ENCODE measurements at places on chromosomes 12 and 14.

DNA sequence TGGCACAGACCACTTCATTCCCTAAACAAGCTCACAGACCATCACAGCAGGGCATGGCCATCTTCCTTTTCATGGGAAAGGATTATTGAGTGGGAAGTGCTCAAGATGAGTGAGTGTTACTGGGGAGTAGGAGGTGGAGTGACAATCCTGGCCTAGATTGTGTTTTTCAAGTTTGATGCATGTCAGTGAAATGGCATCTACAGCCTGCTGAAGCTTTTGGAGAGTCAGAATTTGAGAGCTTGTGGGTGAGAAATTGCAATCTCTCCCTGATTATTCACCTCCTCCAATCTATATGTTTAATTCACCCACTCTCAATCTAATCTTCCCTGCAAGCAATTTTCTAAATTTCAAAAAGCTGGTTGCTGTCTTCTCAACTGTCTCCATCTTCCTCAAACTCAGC, 156.1 kb upstream of the G2E3 start:
- no peak for DNase-seq

- DNase-seq, result no peak
Measured at GRCh38 chr14:50562841-50563240, 2.9 kb downstream of the ATL1 start.

GRCh38 chr14:103232831-103233319, 101.2 kb upstream of the EIF5 start:
- peak; percentile 82 for DNase-seq

GRCh38 chr14:57871459-57872080, 5.7 kb upstream of the SLC35F4 start:
- DNase-seq, result no peak

DNA sequence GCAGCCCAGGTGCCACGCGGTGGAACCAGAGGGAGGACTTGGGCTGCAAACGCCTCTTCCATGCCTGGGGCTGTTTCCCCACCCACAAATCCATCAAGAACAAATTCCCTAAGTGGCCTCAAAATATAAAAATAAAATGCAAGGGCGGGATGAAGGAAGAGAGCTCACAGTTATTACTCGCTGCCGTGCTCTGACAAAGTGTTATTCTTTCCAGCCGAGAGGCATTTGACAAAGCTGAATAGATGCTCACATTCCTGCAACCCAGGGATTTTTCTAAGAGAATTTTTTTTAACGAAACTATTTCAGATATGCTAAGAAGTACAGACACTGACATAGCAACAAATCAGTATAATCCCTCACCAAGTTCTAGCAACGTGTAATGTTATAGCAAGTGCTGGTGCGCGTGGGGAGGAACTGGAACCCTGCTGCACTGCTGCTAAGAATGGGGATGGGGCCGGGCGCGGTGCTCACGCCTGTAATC, 70.7 kb downstream of the SCARB1 start:
- DNase-seq, result no peak

DNA sequence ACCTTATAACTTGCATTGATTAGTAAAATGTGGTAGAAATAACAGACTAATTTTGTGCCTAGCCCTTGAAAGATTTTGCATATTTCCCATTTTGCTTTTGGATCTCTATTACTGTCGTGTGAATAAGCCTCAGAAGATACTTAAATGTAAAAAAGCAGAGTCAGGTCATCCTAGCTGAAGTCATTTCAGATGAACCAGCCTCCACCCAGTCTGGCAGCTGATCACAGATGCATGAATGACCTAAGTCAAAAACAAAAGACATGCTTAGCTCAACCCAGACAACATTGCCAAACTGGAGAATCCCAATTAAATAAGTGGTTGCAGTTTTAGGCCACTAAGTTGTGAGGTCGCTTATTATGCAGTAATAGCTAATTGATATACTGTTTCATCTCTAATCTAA, 349.9 kb downstream of the C12orf50 start:
- DNase-seq, result no peak

DNA sequence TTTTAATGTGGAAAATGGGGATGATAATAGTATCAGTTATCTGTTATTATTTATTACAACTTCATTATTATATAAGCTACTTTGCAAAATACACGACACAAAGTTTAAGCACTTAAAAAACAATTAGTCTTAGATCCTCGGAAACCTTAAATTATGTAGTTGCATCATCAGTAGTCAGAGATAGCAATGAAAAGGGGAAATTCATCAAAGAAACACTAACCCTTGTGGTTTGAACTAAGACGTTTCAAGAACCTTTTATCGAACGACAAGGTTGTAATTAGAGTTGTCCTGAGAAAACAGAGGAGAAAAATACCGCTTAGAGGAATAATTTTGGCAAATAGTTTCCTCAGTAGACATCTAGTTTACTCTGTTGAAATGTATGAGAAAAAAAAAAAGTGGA, 198.5 kb downstream of the PTPRO start:
- DNase-seq, result no peak

GRCh38 chr12:118925407-118925806, 55.9 kb upstream of the SRRM4 start:
- DNase-seq, result no peak

DNA sequence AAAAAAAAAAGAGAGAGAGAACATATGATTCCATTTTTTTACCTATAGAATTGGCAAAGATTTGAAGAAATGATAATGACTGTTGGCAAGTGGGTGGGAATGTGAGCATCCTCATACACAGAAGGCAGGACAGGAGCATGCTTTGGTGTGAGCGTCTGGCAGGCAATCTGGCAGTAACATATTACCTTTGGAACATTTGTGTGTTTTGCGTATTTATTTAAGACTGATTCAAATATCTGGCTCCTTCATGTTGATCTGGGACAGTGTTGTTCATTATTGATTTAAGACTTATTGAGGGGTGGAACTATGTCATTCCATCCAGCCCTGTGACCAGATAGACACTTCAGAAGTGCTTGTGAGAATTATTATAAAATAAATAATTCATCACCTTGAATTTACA, 53.1 kb downstream of the PPP1R36 start:
- DNase-seq, result no peak

- DNase-seq, result no peak
Measured at GRCh38 chr14:63478010-63478409, 65.2 kb downstream of the PPP2R5E start.

GRCh38 chr12:85843606-85844310, 7.5 kb upstream of the RASSF9 start:
- DNase-seq, result no peak

DNA sequence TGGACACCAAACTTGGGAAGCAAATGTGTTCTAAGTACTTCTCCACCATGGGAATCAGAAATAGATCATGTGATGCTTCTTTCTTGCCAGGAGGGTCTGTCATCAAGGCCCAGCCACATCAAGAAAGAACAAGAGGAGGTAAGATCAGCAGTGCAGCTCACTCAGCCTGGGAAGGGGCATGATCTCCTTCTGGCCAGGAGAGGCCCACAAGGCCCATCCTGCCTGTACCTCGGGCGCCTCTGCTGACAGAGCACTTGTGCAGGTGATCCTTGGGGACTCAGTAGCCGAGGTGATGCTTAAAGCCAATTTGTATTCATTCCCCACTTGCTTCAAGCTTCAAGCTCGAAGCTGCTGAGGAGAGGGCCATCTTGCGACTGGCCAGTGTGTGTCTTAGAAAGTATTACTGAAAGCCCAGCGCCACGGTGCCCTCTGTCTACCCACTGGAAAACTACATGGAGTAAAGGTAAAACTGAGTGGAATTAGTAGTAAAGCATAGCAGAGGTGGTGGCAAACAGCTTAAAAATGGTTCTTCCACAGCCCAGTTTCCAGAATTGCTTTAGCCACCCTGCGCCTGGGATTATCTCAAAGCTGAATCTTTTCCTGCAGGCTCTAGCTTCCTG, 26.2 kb downstream of the RTRAF start:
- no peak for DNase-seq

GRCh38 chr12:9244894-9245293, 36.7 kb upstream of the PZP start:
- DNase-seq, result no peak

GRCh38 chr14:70894868-70895267, 12.4 kb upstream of the PCNX1 start:
- no peak for DNase-seq

DNA sequence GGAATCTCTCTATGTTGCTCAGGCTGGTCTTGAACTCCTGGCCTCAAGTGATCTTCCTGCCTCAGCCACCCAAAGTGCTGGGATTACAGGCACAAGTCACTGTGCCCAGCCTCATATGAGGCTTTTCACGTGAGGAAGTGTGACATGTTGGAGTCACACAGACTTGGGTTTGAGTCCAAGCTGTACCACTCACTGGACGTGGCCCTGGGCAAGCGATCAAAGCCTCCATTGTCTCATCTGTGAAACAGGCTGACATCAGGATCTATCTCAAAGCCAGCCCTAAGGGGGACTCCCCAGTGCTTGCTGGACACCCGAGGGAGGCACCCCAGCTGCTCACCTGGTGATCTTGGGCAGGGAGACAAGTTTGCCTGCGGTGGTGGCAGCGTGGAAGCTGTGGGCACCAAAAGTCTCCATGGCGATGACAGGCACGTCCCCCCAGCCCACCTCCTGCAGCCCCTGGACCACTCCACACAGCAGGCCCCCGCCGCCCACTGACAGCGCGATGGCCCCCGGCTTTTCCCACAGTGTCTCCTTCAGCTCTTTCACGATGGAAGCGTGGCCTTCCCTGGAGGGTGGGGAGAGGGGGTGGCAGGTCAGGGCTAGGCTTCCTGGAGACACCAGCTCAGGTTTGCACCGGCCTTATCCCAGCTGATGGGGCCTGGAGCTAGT, 6.7 kb downstream of the SDS start:
- DNase-seq, result no peak

DNA sequence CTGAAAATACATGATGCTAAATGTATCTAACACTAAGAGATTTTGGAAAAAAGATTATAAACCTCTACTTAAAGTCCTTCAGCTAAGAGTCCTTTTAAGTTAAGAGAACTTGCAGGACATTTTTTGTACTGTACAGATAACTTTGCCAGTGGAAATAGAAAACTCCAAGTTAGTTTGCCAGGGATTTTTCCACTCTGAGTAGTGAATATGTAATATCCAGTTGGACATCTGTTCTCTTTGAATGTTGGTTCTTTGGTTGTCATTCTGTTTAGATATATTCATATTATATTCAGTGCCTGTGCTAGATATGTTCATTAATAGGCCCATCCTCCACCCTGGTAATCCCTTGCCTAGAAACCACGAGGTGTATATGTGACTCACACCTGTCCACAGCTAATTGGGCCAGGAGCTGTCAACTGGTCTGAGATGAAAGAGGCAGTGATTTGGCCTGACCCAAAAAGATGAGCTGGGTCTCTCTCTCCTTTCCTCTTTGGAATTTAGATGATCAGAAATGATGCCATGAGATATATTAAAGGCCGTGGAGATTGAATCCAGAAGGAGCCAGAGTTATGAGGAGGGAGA, 261.0 kb upstream of the LRIG3 start:
- DNase-seq, result no peak

DNA sequence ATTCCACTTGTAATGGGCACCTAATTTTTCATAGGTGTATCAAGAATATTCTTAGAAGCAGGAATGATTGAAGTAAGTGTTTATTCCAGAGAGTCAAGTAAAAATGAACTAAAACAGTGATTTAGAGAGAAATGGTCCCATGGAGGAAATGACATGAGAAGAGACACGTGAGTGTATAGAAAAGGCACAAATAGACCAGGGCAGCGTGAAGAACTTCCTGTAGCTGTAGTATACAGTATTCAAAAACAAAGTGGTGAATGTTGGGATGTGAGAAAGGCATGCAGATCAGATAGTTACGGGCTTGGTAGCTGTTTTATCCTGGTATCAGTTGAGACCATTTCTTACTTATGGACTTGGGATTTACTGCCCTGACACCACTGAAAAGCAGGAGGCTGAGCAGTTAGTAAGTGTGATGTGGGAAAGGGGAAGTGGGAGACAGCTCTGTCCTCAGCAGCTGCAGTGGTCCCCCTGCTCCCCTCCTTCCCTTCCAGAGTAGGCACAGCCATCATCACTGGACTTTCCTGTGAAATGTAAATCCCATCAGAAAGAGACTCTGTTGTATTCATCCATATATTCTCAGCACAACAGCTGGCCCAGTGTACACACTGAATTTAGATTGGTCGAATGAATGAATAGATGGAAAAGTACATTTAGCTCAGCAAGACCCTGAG, 16.8 kb upstream of the TESPA1 start:
- no peak for DNase-seq

- no peak for DNase-seq
Measured at GRCh38 chr14:23364164-23365035, 572 bp downstream of the EFS start.

- no peak for DNase-seq
Measured at GRCh38 chr14:45868377-45868776, 615.4 kb upstream of the MIS18BP1 start.

- DNase-seq, result no peak
Measured at GRCh38 chr12:122864894-122865253, 29.6 kb downstream of the HIP1R start.

- DNase-seq, result peak; percentile 41
Measured at GRCh38 chr14:64326502-64326901, 32.3 kb upstream of the ESR2 start.

- no peak for DNase-seq
Measured at GRCh38 chr12:105916760-105917039, 222.1 kb downstream of the NUAK1 start.

- no peak for DNase-seq
Measured at GRCh38 chr12:80862531-80862930, 75.2 kb downstream of the LIN7A start.
